ENCODE measurements at places on chromosomes 4 and X. TPM values are rescaled to one million over a fixed set of nuclear protein-coding genes. Genes with fewer than 3 reads are reported as not detected.
A peak's percentile ranks its signal among the peaks of the same experiment; 100 is the strongest.

The AMTN gene
- not detected for total RNA-seq

DNA sequence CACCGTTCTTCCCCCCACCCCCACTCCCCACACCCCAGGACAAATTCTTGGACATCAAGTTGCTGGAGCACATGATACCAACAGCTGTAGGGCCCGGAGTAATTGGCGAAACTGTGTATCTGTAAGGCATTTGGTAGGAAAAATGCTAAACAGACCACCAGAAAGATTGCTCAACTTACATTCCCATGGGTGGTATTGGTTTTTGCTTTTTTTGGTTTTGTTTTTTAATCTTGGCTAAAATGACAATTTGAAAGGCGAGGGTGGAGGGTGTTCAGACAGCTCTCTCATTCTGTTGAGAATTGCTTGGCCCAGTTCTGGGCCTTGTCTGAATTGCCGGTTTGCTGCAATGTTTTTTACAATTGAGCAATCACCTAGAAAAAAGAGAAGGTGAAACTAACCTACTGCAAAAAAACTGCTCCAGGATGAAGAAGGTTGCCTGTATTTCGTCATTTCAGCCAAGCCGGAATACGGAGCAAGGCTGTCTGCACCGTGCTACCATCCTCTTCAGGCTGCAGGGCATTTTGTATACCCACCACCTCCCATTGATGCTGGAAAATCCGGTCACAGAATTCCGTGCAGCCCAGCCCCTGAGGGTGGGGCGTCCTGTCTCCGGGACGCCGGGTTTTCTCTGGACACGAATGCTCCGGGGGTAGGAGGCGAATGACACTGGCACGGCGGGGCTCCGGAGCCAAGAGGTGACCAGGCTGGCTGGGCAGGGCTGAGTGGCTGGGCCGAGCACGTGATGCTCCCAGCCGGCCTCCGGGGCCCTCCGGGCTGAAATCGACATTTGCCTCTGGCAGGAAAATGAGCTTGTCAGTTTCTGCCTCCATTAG lies at the start of gene CLCN4:
TSS of gene CLCN4 (plus strand) at position 777 of the 833 bp plus-strand sequence. CDS start 28,058 bp downstream, outside the sequence.
- DNase-seq, result peak; percentile 84

The SLC10A4 gene
- 0.35 TPM for total RNA-seq

GRCh38 chr4:123783151-123783790 lies 386.7 kb downstream of the SPRY1 start:
- DNase-seq, result no peak
